SW 1271 (cell line): ENCODE measurements at places on chromosomes 5 and 9.

DNA sequence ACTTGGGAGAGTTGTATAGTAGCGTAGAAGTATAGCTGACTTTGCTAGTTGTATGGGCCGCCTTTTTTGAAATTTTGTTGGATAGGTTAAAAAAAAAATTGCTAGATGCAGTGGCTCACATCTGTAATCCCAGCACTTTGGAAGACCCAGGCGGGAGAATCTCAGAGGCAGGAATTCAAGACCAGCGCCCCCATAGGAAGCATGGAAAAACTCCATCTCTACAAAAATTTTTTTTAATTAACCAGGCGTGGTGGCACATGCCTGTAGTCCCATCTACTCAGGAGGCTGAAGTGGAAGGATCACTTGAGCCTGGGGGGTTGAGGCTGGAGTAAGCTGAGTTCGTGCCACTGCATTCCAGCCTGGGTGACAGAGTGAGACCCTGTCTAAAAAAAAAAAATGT, 59.2 kb downstream of the SMC5 start:
- DNase-seq = no peak

- DNase-seq = no peak
Measured at GRCh38 chr9:68832861-68833518, 128.0 kb downstream of the PIP5K1B start.

DNA sequence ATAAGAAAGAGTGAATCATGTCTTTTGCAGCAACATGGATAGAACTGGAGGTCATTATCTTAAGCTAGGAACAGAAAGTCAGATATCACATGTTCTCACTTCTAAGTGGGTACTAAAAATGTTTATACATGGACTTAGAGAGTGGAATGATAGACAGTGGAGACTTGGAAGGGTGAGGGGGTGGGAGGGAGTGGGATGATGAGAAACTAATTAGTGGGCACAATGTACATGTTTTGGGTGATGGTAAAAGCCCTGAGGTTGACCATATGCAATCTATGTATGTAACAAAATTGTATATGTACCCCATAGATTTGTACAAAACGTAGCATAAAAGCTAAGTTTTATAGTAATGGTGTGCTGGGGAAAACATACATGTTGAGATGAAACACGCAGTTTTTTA, 25.3 kb downstream of the CSNK1G3 start:
- no peak for DNase-seq

- no peak for DNase-seq
Measured at GRCh38 chr5:128273736-128274135, 190.2 kb downstream of the SLC12A2 start.

DNA sequence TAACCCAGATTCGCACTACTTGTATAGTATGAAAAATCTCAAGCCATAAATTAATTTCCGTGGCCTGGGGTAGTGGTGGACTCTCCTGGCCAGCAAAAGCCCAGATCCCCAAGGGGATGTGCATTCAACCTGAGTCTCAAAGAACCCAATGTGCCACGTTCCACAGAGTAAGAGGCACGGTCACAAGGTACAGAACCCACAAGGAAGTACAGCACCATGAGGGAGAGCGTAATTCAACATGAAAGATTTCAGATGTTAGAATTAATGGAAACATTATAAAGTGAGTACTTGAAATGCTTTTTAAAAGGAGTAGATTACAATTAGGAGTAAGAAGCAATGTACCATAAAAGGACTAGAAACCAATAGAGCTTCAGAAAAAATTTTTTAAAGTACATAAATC, 23.4 kb downstream of the SRD5A1 start:
- no peak for DNase-seq

- no peak for DNase-seq
Measured at GRCh38 chr5:153592081-153592480, 101.6 kb downstream of the GRIA1 start.

GRCh38 chr9:38355517-38356120, 36.9 kb upstream of the ALDH1B1 start:
- no peak for DNase-seq

- DNase-seq = peak; percentile 31
Measured at GRCh38 chr5:129904667-129905472, 605 bp downstream of the CHSY3 start.

DNA sequence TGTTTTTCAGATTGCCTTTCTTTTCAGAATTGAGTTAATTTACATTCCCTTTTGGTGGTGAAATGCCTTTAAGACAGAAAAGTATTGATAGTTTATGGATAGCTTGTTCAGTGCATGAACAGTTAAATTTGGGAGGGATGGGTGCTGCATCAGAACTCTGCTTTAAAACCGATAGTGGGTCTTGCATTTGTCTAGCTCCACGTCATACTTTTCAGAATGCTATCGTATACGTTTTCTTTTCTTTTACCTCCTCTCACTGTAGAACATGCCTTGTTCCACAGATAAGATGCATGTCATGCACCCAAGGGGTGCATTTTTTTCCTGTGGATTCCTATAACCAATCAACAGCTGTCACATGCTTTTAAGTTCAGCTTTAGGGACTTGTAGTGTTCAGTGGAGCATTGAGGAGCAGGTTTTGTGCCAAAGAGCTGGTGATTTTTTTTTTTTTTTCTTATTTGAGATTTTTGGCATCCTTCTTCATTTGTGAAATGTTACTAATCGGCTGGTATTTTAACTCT, 2.3 kb downstream of the SLC44A1 start:
- DNase-seq = no peak

- no peak for DNase-seq
Measured at GRCh38 chr9:120482424-120483186, 97.4 kb downstream of the CDK5RAP2 start.

GRCh38 chr9:93036887-93037475, 21.5 kb upstream of the SUSD3 start:
- DNase-seq = no peak

GRCh38 chr9:132571806-132572600, 10.4 kb upstream of the BARHL1 start:
- no peak for DNase-seq

DNA sequence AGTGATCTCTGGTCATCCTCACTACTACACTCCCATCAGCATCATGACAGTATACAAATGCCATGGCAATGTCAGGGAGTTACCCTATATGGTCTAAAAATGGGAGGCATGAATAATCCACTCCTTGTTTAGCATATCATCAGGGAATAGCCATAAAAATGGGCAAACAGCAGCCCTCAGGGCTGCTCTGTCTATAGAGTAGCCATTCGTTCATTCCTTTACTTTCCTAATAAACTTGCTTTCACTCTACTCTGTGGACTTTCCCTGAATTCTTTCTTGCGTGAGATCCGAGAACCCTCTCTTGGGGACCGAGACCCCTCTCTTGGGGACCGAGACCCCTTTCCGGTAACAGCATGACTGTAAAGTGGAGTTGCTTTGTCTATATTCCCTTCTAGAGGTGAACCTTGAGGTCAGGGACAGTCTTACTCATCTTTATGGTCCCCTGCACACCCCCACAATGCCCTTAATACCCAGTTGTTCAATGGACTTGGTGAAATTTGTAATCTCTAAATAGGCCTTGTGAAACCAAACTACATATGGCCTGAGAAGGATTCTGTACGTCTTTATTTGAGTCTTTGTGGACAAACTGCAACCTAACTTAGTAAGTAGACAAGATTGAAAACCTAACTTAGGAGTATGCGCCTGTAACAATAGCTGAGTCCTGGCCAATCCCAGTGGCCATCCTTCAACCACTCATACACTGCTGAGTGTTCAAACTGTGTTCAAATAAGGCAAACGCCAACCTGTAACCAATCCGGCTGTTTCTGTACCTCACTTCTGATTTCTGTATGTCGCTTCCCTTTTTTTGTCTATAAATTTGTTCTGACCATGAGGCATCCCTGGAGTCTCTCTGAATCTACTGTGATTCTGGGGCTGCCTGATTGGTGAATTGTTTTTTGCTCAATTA, 32.3 kb upstream of the UBTD2 start:
- no peak for DNase-seq

DNA sequence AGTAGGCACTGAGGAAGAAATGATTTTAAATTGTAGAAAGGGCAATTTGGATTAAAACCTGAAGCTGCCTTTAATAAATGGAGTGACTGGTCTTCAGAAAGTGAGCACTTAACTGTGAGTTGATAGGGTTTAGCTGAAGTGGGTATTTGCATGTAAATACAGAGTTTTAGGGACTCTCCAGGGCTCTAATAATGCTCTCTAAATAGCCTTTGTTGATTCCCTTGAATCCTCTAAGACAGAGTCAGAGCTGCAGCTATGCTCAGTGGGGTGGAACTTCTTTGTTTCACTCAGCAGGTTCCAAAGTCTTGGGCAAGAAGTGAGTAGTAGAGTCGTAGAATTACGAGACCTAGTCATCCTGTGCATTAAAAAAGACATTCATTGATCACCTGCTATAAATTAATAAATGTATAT, 21.4 kb downstream of the GLRA1 start:
- no peak for DNase-seq

DNA sequence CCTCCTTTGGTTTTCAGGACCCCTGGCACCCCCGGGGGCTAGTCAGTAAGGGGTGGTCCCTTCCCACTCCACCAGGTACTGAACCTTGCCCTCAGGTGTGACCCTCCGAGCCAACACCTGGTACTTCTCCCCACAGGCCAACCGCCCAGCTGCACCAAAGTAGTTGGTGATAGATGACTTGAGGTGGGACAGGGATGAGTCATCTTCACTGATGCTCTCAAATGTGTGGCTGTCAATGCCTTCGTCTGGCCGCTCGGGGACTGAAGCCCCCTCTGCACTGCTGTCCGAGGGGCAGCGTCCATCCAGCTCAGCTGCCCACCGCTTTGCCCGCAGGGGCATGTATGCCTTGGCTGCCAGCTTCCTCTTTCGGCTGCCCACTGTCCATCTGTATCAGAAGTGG, 15.2 kb upstream of the PSMD5 start:
- no peak for DNase-seq

DNA sequence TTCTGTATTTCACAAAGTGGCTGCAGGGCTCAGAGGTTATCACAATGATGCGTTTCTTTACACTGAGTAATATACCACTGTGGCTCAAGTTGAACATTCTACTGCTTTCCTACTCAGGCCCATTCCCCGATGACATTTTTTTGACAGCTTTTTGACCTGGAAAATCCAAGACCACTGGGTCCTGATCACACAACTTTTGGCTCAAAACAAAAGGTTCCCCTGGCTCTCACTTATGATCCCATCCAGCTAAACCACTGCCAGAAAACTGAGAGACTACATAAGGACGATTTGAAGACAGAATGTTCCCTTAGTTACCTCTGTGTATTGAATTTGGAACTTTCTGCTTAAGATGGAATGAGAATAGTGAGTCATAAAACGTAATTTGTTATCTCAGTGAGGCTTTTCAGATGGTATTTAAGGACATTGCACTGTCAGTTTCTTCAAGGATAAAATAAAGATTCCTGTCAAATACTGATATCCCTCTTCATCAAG, 78.0 kb upstream of the FBXL7 start:
- DNase-seq = no peak

DNA sequence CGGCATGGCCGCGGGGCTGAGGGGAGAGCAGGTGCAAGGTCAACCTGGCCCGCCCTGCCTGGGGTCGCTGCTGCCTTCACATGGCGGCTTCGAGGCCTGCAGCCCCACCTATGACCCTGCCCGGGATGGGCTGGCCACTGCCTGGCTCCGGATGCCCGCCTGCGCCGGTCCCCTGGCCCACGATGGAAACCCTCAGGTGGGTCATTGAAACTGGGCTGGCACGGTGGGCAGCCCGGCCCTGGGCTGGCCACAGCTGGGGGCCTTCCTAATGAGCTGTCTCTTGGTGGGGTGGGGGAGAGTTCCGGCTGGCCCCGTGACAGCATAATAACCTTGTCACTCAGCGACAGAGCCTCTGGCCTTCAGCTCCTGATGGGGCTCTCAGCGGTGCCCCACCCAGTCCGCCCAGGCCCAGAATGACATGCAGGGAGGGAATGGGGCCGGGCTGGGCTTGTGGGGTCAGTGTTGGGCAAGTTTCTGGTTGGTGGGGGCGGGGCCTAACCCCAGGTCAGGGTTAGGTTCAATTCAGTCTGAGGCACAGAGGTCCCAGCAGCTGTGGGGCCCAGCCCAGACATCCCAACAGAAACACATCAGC, at the start of gene CCDC187:
Gene CCDC187, minus strand, starts transcription at position 270 of the 592 bp plus-strand sequence. Its CDS starts 264 bp downstream, at position 6.
- no peak for DNase-seq

- no peak for DNase-seq
Measured at GRCh38 chr9:76654575-76654974, 109.7 kb upstream of the PCA3 start.

DNA sequence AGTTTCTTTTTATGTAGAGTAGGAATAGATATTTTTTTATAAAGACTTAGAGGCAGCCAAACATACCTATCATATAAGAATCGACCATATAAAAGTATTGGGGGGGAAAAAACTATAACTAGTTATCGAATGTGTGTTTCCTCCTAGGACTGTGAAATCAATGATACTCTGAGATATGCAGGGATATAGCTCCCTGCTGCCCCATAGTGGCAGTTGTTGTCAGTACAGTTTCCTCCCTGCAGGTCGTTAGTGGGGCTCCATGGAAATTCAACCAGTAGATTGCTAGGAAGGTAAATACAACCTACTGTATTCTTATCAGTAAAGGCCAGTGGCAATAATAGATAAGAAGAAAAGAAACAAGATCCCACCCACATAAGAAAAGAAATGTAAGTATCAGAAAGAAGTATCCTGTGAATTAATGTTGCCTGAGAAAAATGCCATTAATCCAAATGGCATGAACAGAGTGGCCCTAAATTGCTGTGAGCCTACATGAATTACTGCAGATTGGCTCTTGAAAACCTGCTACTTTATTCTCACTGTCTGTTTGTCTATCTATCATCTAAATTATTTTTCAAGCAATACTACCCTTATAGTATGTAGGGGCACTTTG, 136.9 kb upstream of the FBN2 start:
- DNase-seq = peak; percentile 55

GRCh38 chr5:116959843-116960242, 385.2 kb upstream of the SEMA6A start:
- no peak for DNase-seq

GRCh38 chr9:137198051-137198901, 2.3 kb downstream of the TPRN start:
- no peak for DNase-seq

- no peak for DNase-seq
Measured at GRCh38 chr5:112237456-112237855, 181.6 kb downstream of the EPB41L4A start.

DNA sequence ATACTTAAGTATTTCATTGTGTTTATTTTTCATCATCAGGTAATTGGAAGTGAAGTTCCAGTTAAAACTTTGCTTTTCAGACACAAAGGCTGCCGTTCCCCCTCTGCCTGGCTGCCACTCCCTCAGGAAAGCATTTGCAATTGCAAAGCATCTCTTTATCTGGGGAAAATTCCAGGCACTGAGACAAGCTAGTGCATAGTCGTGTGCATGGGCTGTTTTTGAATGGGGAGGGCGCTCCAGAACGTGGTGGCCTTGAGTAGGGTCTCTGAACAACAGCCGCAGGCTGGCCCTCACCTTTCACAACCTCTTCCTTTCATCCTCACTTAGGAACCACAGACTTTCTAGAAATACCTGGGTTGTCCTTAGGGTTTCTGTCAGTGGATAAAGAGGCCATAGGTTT, 285.1 kb upstream of the ADAMTS16 start:
- no peak for DNase-seq
